Right lung (tissue), 10 donors: ENCODE measurements at places on chromosomes 5 and 9. TPM values are rescaled to one million over a fixed set of nuclear protein-coding genes. Genes with fewer than 3 reads are reported as not detected.

DNA sequence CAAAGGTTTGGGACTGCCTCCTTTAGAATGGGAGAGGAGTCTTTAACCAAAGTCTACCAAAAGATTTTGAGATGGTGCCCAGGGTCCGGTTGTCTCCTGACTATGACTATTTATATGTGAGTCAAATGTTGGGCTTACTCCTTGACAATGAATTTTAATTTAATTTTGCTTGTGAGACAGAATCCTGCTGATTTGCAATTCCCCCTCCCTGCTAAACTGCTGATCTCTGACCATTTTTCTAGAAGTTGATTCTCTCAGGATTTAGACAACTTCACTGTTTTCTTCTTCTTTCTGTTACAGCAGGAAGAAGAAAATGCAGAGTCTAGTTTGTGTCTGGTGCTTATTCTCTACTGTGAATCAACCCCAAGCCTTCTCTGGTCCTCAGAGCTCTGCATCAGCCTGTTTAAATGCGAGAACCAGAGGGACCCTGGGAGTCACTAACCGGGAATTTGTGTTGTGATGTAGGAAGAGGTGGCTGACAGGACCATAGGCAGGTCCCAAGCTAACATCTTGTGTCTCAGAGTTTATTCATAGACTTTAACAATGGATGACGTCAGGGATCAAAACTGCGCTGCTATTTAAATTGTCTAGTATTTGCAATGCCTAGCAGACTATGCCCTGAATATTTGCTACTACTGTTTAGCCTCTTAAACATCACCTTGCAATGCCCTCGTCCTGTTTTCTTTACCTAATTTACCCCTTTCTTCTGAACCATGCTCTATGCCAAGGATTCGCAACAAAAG lies 124.0 kb upstream of the TAF11L2 start:
- DNase-seq, result no peak

DNA sequence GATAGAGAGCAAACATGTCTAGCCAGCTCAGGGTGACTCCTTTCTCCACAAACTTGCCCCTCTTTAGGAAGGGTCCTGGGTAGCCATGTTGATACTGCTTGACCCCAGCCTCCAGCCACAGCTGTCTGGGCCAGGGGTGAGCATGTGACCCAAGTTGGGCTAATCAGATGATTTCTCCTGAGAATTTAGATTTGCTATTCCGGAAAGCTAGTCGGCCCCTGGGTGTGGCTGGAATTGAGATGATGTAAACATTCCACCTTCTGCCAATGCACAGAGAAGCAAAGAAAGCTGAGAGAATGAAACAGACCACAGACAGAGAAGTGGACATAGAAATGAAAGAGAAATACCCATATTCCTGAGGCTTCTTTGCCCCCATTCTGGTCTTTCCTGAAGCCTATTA lies 17.8 kb upstream of the B4GALT1 start:
- no peak for DNase-seq

DNA sequence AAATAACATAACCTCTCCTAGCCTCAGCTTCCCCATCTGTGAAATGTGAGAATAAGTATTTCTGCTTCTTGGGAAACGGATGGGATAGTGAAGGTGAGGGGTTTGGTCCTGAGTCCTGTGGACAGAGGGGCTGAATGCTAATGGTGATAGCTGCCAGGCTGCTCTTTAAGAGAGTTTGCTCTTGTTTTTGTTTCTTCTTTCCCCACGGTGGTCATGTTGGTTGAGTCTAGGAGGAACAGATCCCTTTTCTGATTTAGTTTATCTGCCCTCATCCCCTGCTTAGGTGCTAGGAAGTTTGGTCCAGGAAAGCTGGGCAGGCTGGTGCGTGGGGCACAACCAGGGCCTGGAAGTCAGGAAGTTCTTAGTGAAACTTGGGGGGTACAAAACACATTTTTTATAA lies 7.7 kb upstream of the PITX1 start:
- no peak for DNase-seq

DNA sequence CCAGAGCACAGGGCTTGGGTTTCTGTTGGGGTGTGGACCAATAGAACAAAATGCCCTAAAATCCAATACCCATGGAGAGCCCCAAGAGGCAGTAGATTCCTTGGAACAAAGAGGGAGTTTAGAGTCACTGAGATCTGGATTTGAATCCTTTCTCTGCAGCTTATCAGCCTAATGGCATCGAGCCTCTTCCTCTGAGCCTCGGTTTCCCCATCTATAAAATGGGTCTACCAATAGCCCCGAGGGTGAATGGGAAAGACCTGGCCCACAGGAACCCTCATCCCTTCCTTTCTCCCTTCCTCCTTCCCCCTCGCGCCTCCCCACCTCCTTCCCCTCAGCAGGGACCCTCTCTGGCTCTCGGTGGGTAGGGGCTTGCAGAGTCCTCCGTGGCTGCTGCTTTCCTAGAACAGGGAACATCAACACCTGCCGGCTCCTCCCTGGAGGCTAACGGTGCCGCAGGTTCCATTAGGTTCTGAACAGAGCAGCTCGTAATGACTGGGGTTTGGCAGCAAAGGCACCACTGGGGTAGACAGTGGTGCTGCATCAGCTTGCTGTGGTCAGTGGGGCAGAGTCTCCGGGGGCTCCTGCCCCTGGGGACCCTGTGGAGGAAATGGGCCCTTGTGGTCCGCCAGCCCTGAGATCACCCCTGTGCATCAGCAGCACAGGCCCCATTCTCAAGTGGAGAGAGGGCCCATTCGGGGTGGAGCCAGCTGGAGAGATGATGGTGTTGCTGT lies 40.3 kb downstream of the NEK6 start:
- no peak for DNase-seq

DNA sequence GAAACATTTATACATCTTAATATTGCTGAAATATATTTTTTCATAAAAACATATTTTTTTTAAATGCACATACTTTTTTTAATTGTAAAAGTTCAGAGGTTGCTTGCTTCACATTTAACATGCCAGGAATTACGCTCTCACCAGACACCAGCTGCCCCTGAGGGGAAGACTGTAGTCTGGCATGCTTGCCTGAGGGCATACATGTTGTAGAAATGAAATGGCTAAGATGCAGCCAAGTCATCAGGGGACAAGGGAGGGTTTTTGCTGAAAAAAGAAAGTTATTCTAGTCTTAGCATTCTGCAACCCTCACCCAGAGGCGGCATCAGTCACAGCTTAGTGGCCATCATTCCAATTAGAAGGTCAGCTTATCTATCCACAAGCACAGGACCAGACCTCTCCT lies 426.7 kb upstream of the FTMT start:
- DNase-seq, result no peak

Gene PDGFRB
- polyA plus RNA-seq, result 180 TPM

- no peak for DNase-seq
Measured at GRCh38 chr9:71183251-71183650, 61.8 kb upstream of the TRPM3 start.

- no peak for DNase-seq
Measured at GRCh38 chr5:106880656-106881055, 790.1 kb downstream of the EFNA5 start.

DNA sequence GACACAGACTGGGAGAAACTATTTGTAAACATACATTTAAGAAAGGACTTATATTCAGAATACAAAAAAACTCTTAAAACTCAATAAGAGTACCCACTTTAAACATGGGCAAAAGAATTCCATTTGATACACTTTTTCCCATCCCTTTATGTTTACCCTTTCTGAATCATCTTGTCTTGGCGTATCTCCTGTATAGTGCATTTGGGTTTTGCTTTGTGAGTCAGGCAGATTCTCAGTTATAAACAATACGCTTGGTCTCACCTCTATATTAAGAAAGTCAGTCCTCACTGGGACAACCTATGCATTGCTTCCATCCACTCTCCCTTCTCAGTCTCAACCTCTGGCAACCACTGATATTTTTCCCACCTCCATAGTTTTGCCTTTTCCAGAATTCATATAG lies 27.3 kb upstream of the ADAMTS6 start:
- DNase-seq, result no peak
